ENCODE measurements at places on chromosomes 4 and X.

DNA sequence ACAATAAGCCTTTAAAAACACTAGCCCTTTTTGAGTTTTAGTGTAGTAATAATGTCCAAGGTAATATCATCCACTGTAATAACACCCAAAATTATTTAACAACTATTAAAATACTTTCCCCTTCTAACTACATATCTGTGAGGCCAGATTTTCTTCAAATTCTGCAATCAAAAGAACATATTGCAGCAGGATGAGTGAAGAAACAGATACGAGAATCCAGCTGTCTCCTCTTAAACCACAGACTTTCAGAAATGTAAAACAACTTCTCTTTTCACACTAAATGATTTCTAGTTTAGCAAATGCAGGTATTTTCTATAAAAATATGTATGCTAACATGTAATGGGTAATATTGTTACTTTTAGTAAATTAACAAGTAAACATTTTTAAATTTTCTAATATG is 148.9 kb downstream of the PRDM5 start:
- no peak for DNase-seq

DNA sequence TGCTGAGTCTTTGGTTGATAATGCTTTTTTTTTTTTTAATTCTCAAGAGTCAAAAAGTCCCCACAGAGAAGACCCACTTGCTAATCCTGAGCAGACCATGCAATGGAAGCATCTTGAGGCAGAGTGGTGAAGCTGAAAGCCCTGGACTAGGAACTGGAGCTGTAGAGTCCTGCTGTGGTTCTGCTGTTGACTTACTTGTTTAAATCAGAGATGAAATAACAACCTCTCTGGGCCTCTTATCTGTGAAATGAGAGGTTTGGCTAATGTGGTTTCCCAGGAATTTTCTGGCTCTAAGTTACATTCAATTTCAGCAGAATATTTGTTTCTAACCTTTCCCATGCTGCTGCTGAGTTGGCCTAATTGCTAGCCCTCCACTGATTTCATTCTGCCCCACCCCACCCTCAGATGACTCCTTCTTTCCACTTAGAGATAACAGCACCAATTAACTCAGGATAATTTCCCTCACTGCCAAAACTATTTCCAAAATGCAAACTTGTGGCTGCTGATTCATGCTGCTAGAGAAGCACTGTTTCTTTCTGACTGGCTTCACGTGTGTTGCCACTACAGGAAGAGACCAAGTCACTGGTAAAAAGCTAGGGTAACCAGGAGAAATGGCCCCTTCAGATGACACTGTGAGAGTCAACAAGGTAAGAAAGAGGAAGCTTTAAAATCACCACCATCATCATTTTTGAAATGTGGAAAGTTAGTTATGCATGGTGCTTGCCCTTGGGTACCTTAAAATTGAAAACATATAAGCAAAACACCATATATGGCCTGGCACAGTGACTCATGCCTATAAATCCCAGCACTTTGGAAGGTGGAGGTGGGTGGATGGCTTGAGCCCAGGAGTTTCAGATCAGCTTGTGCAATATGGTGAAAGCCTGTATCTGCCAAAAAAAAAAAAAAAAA is 326.4 kb downstream of the DCHS2 start:
- no peak for DNase-seq

DNA sequence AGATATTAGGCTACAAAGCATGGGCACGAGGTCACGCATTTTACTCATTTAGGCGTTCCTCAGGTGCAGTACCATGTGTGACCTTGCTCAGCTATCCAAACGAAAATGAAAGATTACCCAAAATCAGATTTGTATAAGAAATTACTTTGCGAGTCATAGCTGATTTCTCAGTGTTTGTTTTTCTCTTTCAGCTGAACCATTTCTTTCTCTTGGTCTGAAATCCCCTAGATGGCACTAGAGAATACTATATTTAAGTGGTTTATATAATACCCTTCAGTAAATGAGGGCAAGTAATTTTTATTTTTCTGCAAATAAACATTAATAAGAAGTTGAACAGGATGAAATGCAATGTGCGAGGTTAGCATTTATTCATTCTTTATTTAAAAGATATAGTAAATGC is 496.6 kb downstream of the STIM2 start:
- no peak for DNase-seq

DNA sequence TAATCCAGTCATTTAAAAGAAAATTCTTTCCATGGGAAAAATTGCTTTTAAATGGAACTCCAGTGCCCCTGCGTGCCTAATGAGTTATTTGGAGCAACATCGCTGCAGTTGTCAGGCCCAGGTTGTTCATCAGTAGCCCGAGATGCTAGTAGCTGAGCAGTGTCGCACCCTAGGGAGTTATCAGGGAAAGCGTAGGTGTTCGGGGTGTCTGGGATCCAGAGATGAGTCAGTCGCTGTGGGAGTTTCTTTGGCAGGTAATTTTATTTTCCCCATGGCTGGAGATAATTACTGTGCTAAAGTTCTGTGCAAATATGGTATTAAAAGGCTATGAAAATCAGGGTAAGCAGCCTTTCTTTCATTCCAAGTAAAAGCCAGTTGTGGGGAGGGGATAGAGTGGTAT is 49.4 kb downstream of the ANXA3 start:
- DNase-seq, result no peak

DNA sequence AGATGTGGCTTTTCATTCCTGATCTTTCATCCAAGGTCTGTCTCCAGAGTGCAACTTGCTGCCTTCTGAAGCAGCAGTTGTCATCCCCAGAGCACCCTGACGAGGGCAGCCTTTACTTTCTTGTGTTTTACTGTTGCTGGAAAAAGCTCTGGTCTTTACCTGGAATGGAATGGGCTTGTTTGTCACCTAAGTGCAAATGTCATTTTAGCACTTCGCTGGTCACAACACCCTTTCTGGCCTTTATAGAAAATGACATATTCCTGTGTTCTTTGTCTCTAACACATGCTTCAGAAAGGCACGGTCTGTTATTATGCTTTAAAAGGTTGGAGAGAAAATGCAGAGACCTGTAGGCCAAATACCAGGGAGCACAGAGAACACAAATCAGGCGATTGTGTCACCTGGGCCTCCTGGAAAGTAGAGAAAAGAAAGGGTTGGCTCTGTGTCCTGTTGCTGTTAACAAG is 332.7 kb upstream of the IGFBP7 start:
- DNase-seq, result no peak

- DNase-seq, result no peak
These were observed 37.2 kb downstream of the EDNRA start for GRCh38 chr4:147518086-147518485.

DNA sequence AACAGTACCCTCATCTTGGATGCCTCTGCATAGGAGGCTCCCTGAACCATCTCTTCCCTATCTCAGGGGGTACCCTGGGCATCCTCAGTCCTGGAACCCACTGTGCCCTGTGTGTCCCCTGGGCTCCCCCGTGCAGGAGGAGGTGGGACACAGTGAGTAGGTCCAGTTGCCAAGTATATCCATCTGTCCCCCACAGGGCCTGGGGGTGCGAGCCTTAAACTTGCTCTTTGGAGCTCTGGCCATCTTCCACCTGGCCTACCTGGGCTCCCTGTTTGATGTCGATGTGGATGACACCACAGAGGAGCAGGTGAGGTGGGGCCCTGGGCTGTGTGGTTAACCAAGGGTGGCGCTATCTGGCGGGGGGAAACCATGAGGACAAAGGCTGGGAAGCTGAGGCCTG is 4.6 kb upstream of the EBP start:
- no peak for DNase-seq

- DNase-seq, result no peak
These were observed 167.3 kb upstream of the SPRY1 start for GRCh38 chr4:123229286-123229685.

- DNase-seq, result no peak
These were observed 83.7 kb upstream of the DHRSX start for GRCh38 chrX:2584251-2585157.

DNA sequence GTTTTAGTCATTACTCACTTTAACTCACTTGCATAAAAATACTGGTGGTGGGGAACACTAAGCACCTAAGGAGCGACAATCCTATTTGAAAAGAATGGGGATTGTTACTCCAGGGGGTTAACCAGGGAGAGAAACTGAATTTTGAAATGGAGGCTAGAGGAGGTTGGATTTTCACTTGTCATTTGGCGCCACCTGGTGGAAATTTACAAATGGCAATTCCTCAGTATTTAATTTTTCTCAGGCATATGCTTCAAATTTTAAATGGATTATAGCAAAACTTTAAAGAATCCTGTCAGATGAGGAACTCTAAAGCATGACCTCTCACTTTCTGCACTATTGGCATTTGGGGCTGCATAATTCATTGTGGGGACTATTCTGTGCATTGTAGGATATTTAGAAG is 2.7 kb upstream of the GEMIN8 start:
- peak; percentile 30 for DNase-seq

- no peak for DNase-seq
These were observed 26.2 kb downstream of the ZNF330 start for GRCh38 chr4:141246683-141247429.

DNA sequence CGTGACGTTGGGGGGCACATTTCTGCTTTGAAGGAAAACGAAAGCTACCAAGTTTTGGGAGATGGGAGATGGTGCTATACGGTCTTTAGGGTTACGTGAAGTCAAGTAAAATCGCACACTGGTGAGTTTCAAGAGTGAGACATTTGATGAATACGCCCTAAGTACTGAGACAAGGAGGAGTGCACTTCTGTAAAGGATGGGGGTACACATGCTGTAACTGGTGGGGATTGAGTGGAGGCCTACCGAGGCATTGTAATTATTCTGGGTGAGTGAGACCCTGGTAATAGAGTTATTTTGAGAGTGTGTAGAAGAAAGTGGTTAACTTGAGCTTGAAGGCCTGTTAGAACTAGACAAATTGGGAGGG is 536 bp downstream of the SH3BGRL start:
- DNase-seq, result no peak

- no peak for DNase-seq
These were observed 15.3 kb downstream of the USP46 start for GRCh38 chr4:52643785-52644244.

- no peak for DNase-seq
These were observed 125.8 kb downstream of the KIT start for GRCh38 chr4:54783402-54784110.

- no peak for DNase-seq
These were observed 166.4 kb upstream of the SFRP2 start for GRCh38 chr4:153955327-153955726.

GRCh38 chr4:75733369-75733768 is 9.0 kb downstream of the USO1 start:
- no peak for DNase-seq

- no peak for DNase-seq
These were observed 68.4 kb downstream of the PDLIM5 start for GRCh38 chr4:94519925-94520789.

DNA sequence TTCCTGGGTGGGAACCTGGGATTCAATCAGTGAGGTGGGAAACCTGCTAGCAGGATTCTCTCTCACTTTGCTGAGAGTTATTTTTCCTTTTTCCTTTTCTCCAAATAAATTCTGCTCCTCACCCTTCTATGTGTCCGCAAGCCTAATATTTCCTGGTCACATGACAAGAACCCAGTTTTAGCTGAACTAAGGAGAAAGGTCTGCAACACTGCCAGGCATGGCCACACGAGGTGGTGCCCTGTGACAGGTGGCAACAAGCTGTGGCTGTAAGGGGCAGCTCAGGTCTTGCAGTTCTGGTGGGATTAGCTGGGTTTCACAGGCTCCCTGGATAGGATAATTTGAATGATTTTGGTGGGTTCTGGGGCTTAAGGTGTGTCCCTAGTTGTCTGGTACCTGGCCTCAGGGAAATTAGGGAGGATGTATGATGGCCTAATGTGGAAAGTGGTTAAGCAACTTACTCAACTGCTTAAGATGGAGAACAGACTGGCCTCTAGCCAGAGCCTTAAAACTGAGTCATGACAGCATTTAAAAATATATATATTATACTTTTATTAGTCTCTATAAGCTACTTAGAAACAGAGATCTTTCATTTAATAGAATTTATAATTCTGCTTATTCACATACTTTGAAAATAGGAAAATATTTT is 215.0 kb downstream of the IL15 start:
- DNase-seq, result no peak

GRCh38 chr4:23737571-23737970 is 152.3 kb downstream of the PPARGC1A start:
- DNase-seq, result no peak
